ENCODE measurements at places on chromosomes 6 and 20.
A peak's percentile ranks its signal among the peaks of the same experiment; 100 is the strongest.

GRCh38 chr6:98932381-98932780 is 15.4 kb downstream of the FBXL4 start:
- DNase-seq: no peak

DNA sequence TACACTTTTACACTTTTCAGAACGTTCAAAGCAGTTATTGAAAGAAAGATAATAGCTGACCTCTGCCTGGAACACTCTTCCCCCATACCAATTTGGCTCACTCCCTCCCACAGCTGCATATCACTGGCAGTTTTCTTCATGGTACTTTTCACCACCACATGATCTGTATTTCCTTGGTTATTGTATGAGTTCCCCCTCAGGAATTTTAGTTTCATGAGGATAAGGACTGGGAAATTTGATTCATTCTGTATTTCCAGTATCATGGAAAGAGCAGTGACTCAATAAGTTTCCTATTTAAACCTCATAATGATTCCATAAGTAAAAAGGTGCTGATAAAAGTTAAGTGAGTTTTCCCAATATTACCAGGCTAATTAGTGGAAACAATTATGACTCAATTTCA is 16.0 kb downstream of the HTR1B start:
- DNase-seq: no peak

DNA sequence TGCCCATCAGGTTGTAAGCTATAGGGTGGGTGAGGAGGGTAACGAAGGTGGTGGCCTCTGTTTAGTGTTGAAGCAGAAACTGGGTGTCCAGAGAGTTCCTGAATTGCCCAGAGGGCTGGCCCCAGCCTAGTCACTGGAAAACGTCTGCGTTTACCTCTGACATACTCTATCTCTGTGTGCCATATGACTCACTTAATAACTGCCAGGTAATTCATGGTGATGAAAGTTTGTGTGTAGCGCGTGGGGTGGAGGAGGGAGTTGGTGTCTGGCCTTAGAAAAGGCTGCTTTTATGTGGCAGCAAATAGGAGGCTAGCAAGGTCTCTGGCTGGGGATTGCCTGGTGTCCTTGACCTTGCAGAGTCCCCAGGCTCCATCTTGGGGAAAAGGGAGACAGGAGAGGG is 47.3 kb downstream of the SLC35D3 start:
- no peak for DNase-seq

DNA sequence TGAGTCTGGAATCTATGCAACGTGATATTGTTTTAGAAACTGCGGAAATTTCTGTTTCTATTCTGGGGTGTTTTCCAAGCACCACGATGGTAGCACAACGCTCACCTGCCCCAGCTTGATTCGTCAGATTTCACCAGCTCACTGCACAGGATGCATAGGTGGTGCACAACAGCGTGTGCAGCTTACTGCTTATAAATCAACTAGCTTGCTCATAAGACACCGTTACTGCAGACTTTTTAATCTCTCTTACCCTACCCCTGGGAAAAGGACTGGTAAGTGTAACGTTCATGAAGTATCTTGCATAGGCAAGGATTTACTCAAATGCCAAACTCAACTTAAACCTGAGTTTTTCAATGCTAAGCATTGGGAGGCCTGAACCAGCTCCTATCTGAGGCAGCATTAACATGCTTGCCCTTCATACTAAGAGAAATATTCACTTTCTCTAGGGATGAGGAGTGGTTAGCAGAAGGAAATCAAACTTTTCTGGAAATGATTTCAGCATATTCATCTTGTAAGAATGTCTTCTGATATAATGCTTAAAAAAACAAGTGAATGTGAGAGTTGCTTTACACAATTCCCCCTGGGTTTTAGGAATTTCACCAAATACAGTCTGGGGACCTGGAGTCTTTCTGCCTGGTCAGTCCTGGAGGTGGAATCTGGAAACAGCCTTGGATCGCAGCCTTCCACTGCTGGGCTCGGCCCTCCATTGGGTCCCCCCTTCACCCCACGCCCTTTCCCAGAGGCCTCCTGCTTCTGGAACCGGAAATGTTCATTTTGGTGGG is 100.6 kb downstream of the DACT2 start:
- no peak for DNase-seq

DNA sequence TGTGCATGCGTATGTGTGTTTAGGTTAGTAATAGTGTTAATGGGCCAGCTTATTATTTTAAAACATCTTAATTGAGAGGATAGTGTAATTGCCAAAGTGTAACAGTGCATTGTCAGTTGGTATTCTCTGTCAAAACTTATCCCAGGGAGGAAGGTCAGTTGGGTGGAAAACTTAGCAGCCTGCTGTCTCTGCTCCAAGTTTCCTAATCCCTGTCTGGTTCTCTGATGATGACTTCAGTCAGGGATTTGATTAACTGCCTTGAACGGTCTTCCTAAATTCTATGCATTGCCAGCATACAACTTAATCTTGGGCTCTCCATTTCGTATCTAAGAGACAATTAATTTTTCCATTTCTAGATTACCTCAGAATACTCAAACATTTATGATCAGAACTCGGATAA is 51.1 kb downstream of the L3MBTL3 start:
- DNase-seq: no peak

DNA sequence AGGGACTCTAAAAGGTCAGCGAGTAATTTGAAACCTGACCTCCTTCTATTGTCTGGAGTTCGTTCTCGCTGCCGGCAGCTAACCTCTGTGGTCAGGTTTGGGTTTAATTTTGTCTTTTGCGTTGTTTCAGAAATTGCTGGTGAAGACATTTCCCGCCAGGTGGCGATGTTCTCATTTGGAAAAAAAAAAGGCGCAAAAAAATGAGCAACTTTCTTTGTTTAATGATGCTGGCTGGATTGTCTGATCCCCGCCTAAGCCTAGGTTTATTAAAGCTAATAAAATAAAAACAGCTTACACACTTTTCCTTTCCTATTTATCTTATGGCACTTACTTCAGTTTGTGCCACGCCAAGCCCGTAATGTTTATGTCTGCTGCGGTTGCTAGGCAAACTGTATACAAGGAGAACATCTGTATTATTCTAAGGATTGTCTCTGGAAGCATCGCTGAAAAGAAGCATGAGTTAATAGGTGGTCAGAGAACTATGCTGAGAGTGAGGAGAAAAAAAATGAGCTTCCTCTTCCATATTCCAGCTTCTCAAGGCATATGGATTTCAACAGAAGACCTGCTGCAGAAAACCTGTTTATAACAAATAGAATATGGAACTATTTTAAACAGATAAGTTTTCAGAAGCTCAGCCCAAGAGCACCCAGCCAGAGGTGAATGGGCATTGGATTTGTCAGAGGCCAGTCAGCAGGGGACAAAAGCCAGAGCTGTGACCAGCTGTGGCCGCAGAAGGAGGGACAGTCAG is 205.7 kb downstream of the DOK5 start:
- DNase-seq: peak; percentile 70
